ENCODE measurements at places on chromosomes 1 and 21. TPM values are rescaled to one million over a fixed set of nuclear protein-coding genes. Genes with fewer than 3 reads are reported as not detected.

GRCh38 chr1:91600431-91601337 is 100.0 kb downstream of the CDC7 start:
- no peaks in the 10 kb centered on the region for H3K27me3 ChIP-seq
- H3K27ac ChIP-seq: no peak overlapping the region
- H3K36me3 ChIP-seq: no peaks in the 10 kb centered on the region
- H3K4me1 ChIP-seq: no peaks in the 10 kb centered on the region
- no peak overlapping the region for H3K4me3 ChIP-seq

DNA sequence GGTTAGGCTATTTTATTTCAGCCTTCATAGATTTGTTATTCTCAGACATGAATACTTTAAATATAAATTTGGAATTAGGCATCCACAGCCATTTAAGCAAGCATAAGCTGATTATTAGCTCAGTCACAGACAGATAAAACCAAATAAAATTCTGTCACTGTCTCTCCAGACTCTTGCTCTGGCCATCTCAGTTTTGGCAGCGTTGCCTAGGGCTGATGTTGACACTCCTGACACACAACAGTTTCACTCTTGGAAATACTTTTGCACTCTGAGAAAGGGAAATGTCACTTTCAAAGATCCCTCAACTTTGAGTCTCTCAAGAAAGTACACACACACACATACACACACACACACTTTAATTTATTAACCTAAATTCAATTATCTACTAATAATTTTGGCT is 372.7 kb downstream of the BRINP3 start:
- H3K4me3 ChIP-seq: no peak overlapping the region
- DNase-seq: no peak
- H3K27ac ChIP-seq: no peak overlapping the region
- H3K36me3 ChIP-seq: no peaks in the 10 kb centered on the region

DNA sequence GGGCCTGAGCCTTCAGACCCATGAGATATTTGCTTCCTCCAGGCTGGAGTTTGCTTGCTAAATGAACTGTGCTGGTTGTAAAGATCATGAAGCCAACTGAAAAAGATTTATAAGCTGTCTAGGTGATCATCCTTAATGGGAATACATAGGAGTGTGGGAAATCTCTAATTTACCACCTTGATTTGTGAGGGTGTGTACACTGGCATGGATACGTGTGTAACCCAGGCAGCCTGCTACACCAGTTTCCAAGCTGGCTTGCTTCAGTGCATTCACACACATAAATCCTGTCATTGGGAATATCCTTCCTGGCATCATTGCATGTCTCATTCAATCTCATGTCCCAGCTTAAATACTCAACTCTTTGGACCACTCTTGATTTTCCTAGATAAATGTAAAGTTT is 57.6 kb upstream of the GNG12 start:
- no peak overlapping the region for H3K4me3 ChIP-seq
- H3K36me3 ChIP-seq: no peaks in the 10 kb centered on the region
- H3K27ac ChIP-seq: no peak overlapping the region
- DNase-seq: no peak
- H3K27me3 ChIP-seq: no peaks in the 10 kb centered on the region

DNA sequence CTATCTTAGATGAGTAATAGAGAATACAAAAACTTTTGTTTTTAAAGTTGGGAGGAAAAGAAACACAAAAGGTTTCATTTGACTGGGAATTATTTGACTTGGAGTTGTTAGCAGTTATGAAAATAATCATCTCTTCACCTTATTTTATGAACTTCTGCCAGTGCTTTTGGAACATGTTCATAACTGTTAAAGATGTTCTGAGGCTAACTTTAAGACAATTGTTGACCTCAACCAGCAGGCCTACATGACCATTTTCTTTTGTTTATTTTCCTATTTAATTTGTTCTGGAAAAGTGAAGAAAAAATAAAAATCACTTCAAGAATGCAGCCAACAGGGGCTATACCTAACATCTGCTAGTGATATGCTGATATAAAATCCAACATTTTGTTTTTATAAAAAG is 37.4 kb downstream of the JAM2 start:
- H3K36me3 ChIP-seq: no peaks in the 10 kb centered on the region
- H3K27me3 ChIP-seq: no peaks in the 10 kb centered on the region
- H3K4me1 ChIP-seq: no peaks in the 10 kb centered on the region
- no peak overlapping the region for H3K4me3 ChIP-seq
- DNase-seq: no peak

GRCh38 chr1:77739235-77739634 is 20.4 kb downstream of the USP33 start:
- no peak overlapping the region for H3K4me3 ChIP-seq
- H3K27ac ChIP-seq: no peak overlapping the region
- H3K27me3 ChIP-seq: no peaks in the 10 kb centered on the region
- DNase-seq: no peak

GRCh38 chr1:236342403-236343245 is 51.5 kb upstream of the EDARADD start:
- no peaks in the 10 kb centered on the region for H3K27me3 ChIP-seq
- H3K27ac ChIP-seq: no peak overlapping the region
- peak; percentile 12 for DNase-seq
- H3K4me3 ChIP-seq: no peak overlapping the region
- no peaks in the 10 kb centered on the region for H3K36me3 ChIP-seq

GRCh38 chr1:66292305-66292704 is 241.6 kb upstream of the SGIP1 start:
- H3K36me3 ChIP-seq: no peaks in the 10 kb centered on the region
- H3K27me3 ChIP-seq: no peaks in the 10 kb centered on the region
- no peak for DNase-seq
- H3K4me3 ChIP-seq: no peak overlapping the region
- peaks cover 37% of the 10 kb centered on the region for H3K4me1 ChIP-seq
- no peak overlapping the region for H3K27ac ChIP-seq

DNA sequence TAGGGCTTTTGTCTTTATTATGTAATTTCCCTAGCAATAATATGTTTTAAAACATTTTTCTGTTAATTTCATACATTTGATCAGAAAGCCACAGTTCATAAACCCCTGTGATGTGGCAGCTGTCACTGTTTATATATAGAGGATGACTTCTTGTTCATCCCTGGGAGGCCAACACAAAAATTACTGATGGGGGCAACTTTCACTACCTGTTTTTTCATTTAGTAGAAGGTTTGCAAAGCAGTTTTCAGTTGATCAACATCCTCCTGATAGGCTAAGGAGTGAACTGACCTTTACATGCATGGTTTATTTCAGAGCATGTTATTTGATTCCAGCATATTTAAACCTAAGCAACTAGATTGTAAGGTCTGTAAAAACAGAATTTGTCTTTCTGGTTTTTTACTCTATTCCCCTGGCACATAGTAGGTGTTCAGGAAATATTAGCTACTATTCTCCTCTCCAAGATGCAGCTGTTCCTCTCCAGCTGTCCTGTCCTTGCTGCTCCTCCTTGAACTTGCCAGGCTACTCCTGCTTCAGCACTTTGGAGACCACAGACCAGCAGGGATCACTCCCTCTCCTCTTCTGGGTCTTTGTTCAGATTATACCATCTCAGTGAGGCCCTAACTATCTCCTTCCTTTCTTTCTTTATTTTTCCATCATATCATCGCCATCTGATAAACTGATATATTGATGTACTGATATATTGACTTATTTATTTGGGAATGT is 54.7 kb downstream of the ROR1 start:
- H3K27ac ChIP-seq: no peak overlapping the region
- no peaks in the 10 kb centered on the region for H3K36me3 ChIP-seq
- no peak for DNase-seq
- no peak overlapping the region for H3K4me3 ChIP-seq
- H3K27me3 ChIP-seq: no peaks in the 10 kb centered on the region
- H3K4me1 ChIP-seq: peaks cover 11% of the 10 kb centered on the region

DNA sequence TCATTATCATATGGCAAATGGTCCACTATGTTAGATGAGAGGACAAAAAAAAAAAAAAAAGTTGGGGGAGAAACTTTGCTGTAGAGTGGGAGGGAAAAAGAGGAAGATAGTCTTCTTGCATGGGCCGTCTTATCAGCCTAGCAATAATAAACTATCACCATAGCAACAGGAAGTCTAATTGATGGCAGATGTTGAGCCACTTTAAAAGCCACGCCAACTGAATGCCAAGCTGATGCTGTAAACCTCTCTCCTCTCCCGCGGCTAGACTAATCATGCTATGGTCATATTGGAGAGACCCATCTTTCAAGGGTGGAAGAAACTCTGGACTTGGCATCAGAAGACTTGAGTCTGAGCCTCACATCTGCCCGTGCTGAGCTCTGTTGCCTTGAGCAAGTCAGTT is 122.2 kb upstream of the HOOK1 start:
- no peaks in the 10 kb centered on the region for H3K27me3 ChIP-seq
- no peaks in the 10 kb centered on the region for H3K4me1 ChIP-seq
- no peak overlapping the region for H3K4me3 ChIP-seq

GRCh38 chr1:54317084-54317483 is 89.1 kb downstream of the SSBP3 start:
- peaks cover 28% of the 10 kb centered on the region for H3K4me1 ChIP-seq
- H3K27me3 ChIP-seq: no peaks in the 10 kb centered on the region
- H3K36me3 ChIP-seq: no peaks in the 10 kb centered on the region
- no peak for DNase-seq
- no peak overlapping the region for H3K4me3 ChIP-seq

DNA sequence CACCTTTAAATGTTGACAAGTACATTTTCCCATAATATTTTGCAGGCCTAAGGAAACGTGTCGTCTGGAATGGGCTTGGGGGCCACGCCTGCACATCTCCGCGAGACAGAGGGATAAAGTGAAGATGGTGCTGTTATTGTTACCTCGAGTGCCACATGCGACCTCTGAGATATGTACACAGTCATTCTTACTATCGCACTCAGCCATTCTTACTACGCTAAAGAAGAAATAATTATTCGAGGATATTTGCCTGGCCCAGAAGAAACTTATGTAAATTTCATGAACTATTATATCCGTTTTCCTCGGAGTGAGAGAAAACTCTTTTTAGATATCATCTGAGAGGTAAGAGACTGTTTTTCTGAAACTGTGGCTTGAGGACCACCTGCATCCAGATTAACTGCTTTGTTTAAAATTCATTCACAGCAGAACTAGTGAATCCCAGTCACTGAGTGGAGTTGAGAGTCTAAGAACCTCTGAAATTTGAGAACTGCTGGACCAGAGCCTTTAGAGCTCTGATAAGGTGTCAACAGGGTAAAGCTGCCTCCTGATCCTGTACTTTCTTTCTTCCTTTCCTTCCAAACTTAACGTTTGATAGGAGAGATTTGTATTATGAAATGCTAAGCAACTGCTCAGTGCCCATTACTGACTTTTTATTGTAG is 811 bp downstream of the EXO1 start:
- no peak for DNase-seq
- no peaks in the 10 kb centered on the region for H3K36me3 ChIP-seq
- peaks cover 14% of the 10 kb centered on the region for H3K4me1 ChIP-seq
- H3K27me3 ChIP-seq: no peaks in the 10 kb centered on the region

GRCh38 chr1:41498804-41499203 is 14.3 kb upstream of the EDN2 start:
- H3K4me1 ChIP-seq: peaks cover 66% of the 10 kb centered on the region
- H3K27me3 ChIP-seq: peaks cover 10% of the 10 kb centered on the region
- H3K4me3 ChIP-seq: no peak overlapping the region
- H3K36me3 ChIP-seq: no peaks in the 10 kb centered on the region
- DNase-seq: peak; percentile 67

DNA sequence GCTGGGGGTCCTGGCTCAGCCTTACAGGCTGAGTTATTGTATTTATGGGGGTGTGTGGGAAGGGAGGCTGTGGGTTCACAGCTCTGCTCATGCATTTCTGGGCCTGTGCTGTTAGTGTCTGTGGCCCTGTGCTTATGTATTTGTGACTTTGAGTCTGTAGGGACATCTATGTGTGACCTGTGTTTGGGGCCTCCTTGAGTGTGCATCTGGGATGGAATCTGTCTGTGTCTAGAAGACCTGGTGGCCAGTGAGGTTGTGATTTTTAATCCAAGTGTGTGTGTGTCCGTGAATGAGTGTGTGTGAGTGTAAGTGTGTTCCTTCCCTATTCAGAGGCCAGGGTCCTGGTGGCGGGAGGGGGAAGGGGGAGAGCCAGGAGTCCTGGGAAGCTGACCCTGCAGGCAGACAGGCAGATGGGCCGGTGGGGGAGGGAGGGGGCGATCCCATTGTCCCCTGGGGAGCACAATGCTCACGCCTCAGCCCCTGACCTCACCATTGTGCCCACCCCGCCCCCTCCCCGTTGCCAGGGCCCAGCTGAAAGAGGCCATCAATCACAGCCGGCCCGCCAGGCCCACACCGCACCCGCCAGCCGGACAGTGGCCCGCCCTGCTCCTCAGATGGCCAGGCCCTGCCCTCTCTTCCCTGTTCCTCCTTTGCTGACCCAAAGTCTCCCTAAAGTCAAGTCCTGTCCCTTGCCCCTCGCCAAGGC is 19.6 kb downstream of the SLC27A3 start:
- no peak overlapping the region for H3K27ac ChIP-seq
- H3K4me1 ChIP-seq: peaks cover 30% of the 10 kb centered on the region
- peaks cover 2% of the 10 kb centered on the region for H3K36me3 ChIP-seq
- DNase-seq: no peak
- H3K27me3 ChIP-seq: no peaks in the 10 kb centered on the region

GRCh38 chr1:87151500-87152421 is 176.9 kb upstream of the LMO4 start:
- H3K4me3 ChIP-seq: peak overlapping the region; percentile 32
- DNase-seq: peak; percentile 89
- no peak overlapping the region for H3K27ac ChIP-seq
- H3K27me3 ChIP-seq: no peaks in the 10 kb centered on the region

DNA sequence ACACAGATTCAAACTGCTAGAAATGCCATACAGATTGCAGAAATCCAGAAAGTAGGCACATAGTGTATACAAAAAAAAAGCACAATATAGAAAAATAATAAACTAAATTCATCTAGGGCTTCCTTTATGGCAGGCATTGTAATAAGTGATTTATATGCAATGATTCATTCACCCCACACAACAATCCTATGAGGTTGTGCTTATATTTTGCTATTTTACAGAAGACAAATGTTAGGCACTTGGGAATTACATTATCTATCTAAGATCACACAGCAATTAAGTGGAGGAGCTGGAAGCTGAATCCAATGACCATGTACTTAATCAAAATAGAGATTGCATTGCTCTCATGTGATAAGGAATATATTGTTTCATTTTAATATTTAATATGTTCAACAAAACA is 225.7 kb upstream of the KCNK2 start:
- no peak overlapping the region for H3K27ac ChIP-seq
- H3K36me3 ChIP-seq: no peaks in the 10 kb centered on the region
- H3K27me3 ChIP-seq: no peaks in the 10 kb centered on the region
- H3K4me3 ChIP-seq: no peak overlapping the region
- H3K4me1 ChIP-seq: no peaks in the 10 kb centered on the region

The C8A gene
- total RNA-seq: not detected

The LCE1C gene
- total RNA-seq: not detected

All from stomach (tissue), 19 donors.